Ecto neural progenitor cell (in vitro differentiated cells): ENCODE measurements at places on chromosomes 13 and 19.

DNA sequence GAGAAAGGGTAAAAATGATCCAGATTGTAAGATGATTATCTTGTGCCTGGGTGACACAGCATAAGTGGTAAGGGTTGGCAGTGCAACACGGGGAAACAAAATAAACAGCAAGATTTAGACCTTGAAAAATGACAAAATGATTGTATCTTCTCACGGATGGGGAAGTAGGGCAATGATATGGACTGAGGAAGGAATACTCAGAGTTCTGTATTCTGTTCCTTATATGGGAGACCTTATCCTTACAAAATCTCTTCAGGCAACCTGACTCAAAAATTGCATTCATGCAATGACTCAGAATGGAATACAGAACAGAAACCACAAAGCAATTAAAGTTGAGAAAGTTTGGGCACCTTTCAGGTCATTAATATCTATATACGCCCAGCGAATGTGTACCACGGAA lies 149.0 kb downstream of the HS6ST3 start:
- no peak for DNase-seq

DNA sequence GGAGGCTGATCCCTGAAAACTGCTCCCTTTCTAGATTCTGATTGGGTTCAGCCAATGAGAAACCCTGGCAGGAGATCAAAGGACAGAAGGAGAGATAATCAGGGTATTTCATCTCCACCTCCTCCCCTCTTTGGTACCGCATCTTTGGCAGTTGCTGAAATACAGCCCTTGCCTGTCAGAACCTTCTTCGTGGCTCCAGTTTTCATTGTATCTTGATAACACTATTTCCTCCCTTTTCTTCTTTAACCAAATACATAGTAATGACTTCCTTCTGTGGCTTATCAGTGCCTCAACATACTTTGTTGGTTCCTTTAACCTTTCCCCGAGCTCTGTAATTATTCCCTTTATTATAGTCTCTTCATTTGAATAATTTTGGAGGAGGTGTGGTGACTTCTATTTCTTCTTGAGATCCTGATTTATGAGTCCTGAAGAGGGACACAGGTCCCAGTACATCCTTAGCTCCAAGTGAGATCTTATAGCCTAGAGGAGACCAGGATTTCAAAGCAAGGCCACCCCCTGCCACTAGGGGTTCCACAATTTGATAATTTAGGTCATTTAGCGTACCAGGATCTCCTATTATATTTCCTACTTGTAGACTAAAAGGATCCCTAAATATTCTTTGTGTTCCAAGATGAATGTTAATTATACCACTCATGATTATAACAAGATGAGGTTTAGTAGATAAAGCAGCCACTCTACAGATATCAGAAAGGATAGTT lies 98.0 kb downstream of the EDNRB start:
- no peak for DNase-seq

DNA sequence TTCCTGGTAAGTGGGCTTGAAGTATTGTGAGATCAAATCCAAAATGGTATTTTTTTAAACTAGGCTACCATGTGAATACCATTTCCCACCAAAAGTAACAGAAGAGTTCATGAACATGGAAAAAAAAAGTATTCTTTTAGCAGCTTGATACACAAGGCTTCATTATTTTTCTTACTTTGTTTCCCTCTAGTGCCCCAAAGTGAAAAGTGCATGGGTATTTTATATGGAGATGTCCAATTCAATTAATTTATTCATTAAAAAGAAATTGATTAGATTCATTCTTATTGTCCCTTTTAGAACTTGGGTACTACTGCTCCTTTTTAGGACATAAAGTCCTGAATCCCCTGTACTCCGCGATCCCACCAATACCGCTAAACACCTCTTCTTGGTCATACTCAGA lies 28.6 kb upstream of the SCEL start:
- no peak for DNase-seq

- DNase-seq: no peak
These were observed 24.2 kb downstream of the VRK3 start for GRCh38 chr19:50000841-50001557.

DNA sequence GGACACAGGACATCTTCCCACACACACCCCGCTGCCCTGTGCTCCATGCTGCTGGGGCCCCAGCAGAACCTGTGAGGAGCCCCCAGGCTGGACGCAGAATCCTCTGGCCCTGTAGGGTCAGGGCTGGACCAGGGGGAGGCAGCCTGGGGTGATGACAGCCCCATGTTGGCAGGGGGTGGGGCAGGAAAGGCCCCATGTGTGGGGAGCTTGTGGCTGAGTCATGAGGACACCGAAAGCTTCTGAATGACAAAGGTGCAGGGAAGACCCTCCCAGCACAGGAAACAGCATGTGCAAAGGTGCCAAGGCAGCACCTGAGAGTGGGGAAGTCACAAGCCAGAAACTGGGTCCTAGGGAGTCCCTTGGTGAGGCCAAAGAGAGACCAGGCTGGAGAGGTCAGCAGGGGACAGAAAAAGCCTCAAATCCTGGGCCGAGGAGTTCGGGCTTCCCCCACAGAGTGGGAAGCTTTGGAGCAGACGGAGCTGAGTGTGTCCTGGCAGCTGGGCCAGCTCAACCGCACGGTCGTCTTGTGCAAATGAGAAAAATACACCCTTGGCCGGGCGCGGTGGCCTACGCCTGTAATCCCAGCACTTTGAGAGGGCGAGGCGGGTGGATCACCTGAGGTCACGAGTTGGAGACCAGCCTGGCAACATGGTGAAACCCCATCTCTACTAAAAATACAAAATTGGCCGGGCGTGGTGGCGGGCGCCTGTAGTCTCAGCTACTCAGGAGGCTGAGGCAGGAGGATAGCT lies 17.5 kb downstream of the ATP8B3 start:
- no peak for DNase-seq

DNA sequence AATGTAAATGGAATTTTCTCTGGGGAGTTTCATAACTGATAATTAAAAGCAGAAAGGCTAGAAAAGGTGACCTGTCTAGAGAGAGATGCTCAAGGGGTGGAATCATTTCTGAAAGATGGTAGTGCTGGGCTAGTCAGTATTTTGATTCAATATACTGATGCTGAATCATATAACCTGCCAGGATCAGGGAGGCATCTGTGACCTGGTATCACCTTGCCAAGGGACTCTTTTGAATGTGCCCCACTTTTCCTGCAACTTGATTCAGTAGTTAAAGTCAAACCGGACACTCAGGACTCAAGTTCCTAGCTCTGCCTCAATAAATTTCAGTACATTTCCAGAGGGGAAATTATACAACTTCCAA lies 15.8 kb downstream of the LCP1 start:
- DNase-seq: no peak

- no peak for DNase-seq
These were observed 37.8 kb upstream of the POP4 start for GRCh38 chr19:29568036-29569025.

DNA sequence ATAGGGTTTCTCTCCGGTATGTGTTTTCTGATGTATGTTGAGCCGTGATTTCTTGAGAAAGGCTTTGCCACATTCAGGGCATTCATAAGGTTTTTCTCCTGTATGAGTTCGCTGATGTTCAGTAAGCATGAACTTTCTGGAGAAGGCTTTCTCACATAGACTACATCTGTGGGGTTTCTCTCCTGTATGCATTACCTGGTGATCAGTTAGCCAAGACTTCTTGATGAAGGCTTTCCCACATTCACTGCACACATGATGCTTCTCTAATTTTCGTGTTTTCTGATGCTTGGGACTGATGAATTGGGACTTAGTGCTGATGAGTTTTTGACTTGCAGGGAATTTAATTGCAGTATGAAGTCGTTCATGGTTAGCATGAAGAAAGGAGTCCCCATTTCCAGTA lies 21.1 kb downstream of the ZNF350 start:
- no peak for DNase-seq

GRCh38 chr13:52882785-52883184 lies 34.3 kb upstream of the PCDH8 start:
- no peak for DNase-seq
